NCI-H1436 (cell line): ENCODE measurements at places on chromosomes 16 and 17.

GRCh38 chr16:85045641-85046471, 18.3 kb downstream of the KIAA0513 start:
- DNase-seq, result no peak

DNA sequence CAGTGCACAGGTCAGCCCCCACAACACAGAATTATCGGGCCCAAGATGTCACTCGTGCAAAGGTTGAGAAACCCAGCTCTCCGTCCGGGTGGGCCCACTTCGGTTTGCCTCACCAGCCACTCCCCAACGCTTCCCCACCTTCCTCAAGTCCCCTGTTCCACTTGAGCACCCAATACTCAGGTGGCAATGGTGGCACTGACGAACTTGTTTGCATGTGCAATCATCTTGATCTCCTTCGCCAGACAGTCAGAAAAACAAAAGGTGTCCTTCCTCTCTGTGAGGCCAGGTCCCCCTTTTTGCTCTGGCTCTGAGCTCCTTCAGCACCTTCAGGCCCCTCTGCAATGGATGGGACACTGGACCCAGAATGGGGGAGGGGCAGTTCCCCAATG, 3.7 kb downstream of the GGA2 start:
- DNase-seq, result no peak

DNA sequence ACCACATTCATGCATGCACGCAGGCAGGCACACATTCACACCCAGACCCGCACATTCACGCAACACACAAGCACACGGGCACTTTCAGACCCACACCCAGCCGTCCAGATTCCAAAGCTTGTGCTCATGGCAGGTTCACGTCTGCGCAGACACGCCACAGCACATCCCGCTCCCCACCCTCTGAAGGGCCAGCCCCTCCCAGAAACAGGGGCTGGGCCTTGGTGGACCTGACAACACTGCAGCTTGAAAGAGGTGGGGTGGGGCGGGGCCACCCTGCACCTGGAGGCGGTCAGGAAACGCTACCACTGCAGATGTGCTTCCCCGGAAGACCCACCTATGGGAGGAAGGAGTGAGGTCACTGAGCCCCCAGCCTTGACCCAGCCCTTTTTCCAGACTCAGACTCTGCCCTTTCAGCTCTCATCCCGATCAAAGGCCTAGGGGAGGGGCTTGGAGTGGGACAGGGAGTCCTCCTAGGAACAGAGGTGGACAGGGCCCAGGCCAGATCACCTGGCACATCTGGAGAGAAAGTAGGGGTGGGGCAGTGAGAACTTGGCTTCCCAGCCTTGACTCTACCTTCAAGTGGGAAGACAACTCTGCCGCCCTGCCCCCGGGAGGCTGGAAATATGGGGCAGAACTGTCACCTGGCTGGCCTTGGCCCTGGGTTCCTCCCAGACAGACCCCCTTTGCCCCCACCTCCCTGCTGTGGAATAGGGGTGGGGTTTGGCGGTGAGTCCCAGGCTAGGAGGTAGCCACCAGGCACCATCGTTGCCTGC, 11.0 kb downstream of the P3H4 start:
- DNase-seq, result peak; percentile 49

DNA sequence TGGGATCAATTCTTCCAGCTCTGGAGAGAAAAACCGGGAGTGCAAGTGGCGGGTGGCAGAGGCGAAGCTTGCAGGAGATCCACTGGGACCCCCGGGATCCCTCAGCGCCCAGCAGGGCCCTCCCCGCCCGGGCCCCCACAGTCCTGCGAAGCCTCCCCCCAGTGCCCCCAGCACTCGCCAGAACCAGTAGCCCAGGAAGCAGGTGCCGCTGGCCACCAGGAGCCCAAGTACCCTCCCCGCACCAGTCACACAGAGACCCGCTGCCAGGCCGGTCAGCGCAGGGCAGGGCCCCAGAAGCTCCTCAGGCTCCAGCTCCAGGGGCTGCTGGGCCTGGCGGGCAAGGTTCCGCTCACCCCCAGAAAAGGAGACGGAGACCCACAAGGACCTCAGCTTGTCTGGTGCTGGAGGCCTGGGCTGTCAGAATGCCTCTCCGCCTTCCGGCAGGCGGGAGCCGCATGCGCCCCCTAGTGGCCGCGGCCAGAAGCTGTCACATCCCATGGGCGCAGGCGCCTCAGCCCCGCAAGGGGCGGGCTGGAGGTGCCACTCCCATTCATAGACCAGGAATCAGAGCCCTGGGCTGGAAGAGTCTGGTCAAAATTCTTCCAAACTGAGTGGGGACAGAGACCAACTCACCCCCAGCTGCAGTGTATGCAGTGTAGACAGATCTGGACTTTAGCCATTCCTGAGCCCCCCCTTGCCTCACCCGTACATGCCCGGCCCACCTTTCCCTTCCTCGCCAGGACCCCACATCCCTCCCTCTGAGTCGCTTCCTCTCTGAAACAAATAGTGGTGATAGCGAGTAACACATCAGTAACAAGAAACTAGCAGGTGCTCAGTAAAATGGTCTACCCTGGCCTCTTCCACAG, 1002.3 kb downstream of the KCNJ18 start:
- DNase-seq, result no peak

GRCh38 chr17:15891318-15891717, 53.6 kb upstream of the ADORA2B start:
- DNase-seq, result no peak

DNA sequence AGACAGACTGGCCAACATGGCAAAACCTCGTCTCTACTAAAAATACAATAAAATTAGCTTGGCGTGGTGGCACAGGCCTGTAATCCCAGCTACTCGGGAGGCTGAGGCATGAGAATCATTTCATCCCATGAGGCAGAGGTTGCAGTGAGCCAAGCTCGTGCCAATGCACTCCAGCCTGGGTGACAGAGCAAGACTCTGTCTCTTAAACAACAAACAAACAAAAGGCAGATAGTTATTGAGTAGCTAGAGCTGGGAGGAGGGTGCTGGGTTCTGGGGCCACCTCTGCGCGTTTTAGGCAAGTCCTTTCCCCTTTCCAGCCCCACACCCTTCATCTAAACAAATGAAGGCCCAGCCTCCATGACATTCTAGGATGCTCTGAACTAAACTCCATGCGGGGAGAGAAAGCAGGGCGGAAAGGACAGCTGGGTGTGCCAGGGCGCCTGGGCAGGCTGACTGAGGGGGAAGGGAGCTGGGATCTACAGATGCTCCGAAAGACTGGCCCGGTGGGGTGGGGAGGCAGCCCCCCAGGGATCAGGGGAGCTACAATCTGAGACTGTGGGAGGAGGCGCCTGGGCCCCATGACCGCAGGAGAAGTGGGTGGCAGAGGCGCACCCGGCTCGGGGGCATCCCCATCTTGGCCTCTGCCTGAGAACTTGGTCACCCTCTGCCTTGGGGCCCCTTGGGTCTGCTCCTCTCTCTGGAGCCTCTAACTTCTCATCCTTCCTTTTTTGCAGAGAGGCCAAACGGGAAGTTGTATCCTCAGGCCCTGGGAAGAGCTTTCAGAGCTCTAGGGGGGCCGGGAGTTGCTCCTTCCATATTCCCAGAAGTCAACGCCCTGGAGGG, 910 bp downstream of the ITGAL start:
- no peak for DNase-seq

- DNase-seq, result no peak
Measured at GRCh38 chr16:46973996-46974324, 486 bp upstream of the DNAJA2 start.

DNA sequence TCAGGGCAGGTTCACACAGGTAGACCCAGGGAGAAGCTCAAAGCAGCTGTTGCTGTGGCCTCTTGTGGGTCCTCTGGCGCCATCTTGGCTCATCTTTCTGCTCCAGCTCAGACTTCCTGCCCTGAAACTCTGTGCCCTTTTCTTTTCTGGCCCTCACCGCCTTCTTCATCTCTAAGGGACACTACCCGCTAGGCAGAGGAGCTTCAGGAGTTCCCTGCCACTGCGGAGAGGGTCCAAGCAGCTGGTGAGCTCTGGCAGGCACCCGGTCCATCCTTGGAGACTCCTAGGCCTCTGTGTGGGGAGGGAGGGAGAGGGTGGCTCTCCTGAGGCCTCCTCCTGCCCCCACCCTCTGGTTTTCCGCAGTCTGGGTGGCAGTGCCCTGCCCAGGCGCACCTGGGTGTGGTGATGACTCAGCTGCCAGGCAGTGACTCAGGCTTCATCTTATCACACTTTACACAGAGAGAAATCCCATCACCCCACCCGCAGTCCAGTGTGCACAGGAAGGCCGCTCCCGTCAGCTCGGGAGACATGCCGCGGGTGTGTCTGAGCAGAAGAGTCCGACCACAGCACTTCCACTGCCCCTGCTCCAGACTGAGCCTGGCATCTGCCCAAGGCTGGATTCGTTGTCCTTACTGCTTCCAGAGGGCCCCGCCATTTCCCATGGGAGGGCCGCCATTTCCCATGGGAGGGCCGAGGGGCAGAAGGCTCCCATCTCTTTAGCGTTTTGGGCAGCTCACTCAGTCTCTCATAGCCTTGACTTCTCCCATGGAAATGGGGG, 7.3 kb downstream of the NT5C start:
- peak; percentile 60 for DNase-seq

- no peak for DNase-seq
Measured at GRCh38 chr16:51497541-51498211, 346.6 kb upstream of the SALL1 start.

DNA sequence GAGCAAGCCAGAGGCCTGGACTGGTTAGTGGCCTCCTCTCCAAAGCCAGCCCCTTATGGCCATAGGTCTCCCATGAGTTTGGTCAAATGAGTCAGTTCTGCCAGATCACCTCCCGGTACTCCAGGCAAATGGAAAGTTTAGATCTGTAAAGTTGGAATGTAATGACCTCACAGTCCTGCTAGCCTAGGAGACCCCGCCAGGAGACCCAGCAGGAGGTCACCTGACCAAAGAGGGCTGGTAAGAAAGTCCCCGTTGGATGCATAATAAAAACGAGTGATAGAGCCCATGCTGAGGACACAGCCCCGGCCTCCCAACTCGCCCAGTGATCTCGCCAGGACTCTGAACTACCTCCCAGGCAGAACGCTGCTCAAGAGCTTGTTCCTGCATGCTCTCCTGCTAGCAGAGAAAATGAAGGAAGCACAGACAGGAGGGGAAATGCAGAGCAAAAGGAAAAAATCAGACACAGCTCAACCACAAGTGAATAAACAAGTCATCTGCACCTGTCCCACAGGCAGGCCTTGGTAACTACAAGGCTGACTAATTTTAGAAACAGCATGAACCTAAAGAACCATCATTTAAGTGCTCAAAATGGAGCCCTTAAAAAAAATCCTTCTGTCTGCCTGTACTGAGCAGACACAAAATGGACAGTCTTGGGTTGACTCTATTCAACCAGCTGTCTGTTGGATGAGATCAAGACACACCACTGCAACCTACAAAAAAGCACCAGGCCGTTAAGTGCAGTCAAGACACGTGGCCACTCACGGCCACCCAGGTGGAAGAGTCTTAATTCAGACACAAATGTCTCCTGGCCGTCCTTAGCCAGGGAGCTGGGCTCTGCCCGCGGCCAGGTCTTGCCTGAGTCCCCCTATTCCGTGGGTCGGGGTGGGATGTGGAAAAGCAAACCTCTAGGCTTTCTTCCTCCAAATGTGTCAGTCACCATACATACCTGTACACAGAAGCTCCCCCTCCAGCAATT, 9.2 kb downstream of the CDIP1 start:
- no peak for DNase-seq

GRCh38 chr17:27458524-27458908, 2.3 kb downstream of the KSR1 start:
- DNase-seq, result no peak

DNA sequence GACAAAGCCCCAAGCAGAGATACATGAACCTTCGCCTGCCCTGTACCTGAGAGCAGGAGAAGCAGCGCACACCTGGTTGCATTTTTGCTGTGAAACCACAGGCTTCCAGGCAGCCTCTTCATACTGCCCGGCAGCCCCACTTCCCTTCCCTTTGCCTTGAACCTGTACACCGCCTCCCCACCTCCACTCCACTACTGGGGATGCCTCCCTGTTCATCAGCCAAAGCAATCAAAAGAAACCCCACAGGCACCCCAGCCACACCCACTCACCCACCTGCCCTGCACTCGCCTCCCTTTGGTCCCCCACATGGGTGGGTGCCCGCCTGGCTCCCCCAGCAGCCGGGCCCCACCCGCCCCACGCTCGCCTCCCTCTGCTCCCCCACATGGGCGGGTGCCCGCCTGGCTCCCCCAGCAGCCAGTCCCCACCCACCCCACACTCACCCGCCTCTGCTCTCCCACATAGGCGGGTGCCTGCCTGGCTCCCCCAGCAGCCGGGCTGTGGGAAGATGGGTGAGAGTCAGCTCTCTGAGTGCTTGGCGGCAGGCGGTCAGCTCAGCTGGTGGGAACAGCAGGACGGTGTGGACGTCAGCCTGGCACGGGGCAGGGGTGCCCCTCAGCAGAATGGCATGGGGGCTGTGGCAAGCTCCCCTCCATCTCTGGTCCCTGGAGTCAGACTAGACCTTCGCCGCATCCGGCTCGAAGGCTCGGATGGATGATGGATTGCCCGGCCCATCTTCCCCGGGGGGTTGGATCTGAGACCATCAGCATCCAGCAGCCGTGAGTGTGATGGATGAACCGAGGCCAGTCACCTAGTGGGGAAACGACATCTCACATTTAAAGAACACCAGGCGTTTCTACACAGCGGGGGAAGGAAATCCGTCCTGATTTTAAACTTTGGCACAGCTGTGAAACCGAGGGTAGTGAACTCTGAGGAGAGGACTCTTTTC, 135.6 kb downstream of the BANP start:
- DNase-seq, result no peak

- DNase-seq, result no peak
Measured at GRCh38 chr16:15141586-15141985, 47.5 kb upstream of the RRN3 start.
